ENCODE measurements at places on chromosomes 1 and 21. TPM values are rescaled to one million over a fixed set of nuclear protein-coding genes. Genes with fewer than 3 reads are reported as not detected.

DNA sequence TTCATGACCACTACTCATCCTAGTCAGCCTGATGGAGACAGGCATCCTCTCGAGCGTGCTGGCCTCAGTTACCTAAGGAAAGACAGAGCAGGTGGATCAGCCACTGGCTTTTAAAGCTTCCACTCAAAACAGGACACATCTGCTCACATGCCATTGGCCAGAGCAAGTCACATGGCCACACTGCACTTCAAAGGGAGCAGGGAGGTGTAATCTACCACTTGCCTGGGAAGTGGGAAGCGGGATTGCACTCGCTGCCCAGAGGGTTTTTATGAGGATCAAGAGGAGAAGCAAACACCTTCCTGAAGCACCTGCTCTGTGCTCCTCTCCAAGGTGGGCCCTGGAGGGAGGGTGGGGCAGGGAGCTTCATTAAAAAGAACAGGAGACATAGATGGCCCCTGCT, 108.0 kb downstream of the TAS1R2 start:
- DNase-seq: no peak

- peak; percentile 55 for DNase-seq
Observed at GRCh38 chr1:200139661-200140250, 112.2 kb downstream of the NR5A2 start.

GRCh38 chr1:114330451-114330983, 176.8 kb upstream of the SYT6 start:
- peak; percentile 99 for DNase-seq

GRCh38 chr1:10054465-10054864, 21.7 kb downstream of the UBE4B start:
- no peak for DNase-seq

- no peak for DNase-seq
Observed at GRCh38 chr21:17416139-17416538, 96.7 kb upstream of the CXADR start.

DNA sequence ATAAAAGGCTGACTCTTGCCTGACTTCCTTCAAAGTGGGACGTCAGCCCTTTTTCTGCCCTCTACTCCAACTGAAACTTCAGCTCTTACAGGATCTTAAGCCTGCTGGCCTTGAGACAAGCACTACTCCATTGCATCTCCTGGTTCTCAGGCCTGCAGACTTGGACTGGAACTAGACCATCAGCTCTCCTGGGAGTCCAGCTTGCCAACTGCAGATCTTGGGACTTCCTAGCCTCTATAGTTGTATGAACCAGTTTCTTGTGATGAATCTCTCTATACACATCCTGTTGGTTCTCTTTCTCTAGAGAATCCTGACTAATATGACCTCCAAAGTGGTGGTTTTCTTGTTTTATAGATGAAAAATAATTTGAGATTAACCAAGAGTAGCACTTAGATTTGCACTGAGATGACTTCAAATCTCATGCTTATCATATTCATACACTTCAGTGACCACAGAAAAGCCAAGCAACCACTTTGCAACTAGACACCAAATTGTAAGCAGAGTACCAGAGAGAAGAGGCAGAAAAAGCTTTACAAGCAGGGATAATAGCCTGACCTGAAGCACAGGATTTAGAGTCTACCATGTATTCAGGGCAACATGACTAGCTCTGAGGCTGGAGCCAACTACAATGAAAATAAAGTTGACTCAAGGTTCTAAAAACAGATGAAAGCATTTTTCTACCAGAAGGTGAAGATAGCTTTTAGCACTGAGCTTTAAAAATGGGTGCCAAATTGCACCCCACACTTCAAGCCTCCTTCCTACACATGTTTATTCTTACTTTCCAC, 661.3 kb upstream of the USP24 start:
- no peak for DNase-seq

Gene LRRC7
- 0.80 TPM for total RNA-seq

Gene MROH7
- total RNA-seq: not detected

Gene LCE2B
- total RNA-seq: not detected

Gene OSBPL9
- total RNA-seq: 35.1 TPM

Gene OR2G2
- total RNA-seq: not detected
